NCI-H345 (cell line): ENCODE measurements at places on chromosomes 5 and 9.

GRCh38 chr9:123169926-123170325, 98.5 kb downstream of the STRBP start:
- DNase-seq, result no peak

- no peak for DNase-seq
These were observed 160.1 kb upstream of the DAB2 start for GRCh38 chr5:39584927-39585326.

DNA sequence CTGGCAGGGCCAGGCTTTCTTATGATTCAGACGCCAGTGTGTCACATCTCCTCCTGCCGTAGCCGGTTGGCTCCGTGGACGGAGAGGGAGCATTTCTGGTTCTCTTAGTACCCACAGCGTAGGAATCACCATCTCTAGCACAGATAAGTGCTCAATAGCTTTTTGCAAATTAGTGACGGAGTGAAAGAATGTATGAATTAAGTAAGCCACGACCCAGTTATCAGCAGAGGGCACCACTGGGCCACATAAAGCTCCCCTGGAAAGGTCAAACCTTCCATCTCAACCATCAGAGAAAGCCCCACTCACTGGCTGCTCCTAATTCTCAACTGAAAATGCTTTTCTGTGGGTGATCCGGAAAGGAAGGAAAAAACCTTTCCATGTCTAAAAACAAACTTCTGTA, 317.0 kb upstream of the ADCY2 start:
- peak; percentile 34 for DNase-seq

DNA sequence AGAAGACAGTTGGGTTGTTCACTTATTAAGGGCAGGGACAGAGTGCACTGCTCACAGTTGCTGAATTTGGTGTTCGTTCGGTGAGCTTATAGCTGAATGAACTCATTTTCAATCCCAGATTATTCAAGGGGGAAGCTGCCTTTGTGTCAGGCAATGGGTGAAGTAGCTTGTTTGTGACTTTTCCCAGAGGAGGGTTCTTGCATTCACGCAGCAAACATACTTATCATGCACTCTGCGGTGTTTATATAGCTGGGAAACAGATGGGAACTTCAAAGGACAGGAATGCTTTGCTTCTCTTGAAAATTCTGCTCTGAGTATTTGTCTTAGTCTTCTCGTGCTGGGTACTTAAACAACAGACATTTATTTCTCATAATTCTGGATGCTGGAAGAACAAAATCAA, 64.7 kb upstream of the ABCA1 start:
- DNase-seq, result peak; percentile 79

GRCh38 chr5:1118231-1118698, 6.4 kb upstream of the SLC12A7 start:
- peak; percentile 81 for DNase-seq

DNA sequence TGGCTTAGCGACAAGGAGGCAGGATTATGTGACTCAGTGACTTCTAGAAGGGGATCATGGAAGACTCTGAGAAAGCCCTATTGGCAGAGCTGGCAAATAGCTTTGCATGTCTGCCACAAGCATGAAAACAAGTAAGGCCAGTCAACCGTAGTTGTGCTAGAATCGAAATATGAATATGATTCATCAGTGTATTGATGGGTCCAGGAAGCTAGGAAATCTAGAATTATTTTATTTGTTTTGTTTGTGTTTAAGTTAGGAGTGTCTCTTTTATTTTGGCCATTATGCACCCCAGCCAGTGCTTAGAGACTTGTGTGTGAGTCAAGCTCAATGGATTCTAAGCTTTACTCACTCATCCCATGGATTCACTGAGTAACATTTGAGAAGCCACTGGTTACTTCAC, 3.8 kb upstream of the ITGA2 start:
- DNase-seq, result no peak

DNA sequence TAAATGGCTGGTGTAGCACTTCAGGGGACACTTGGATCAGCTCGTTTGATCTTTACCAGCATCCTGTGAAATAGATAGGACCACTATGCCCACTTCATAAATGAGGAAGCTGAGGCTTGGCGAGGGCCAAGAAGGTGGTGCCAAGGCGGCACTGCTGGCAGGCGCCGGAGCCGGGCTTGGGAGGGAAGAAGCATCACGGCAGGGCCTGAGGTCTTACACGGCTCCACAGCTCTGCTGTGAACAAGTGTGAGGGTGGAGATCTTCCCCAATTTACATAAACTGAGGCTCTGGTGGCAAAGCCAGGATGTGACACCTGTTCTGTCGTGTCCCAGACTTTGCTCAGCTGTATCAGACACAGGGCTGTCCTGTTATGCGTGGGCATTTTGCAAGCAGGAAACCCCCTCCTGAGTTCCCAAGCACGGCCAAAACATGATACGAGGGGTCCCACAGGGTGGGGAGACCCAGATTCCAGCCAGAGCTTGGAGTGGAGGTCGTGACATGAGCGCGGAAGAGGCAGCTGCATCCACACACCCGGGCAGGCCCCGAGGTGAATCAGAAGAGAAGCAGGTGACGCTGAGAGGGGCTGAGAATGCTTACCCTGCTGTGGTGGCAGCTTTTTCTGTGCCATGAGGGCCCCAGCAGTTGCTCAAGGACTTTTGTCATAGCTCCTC, 117.5 kb upstream of the BOD1 start:
- DNase-seq, result peak; percentile 26

GRCh38 chr5:162209005-162209605, 141.5 kb downstream of the GABRG2 start:
- DNase-seq, result no peak

GRCh38 chr9:131473198-131473885, 29.4 kb upstream of the POMT1 start:
- DNase-seq, result no peak

- DNase-seq, result no peak
These were observed 11.4 kb upstream of the MATR3 start for GRCh38 chr5:139282197-139282557.

DNA sequence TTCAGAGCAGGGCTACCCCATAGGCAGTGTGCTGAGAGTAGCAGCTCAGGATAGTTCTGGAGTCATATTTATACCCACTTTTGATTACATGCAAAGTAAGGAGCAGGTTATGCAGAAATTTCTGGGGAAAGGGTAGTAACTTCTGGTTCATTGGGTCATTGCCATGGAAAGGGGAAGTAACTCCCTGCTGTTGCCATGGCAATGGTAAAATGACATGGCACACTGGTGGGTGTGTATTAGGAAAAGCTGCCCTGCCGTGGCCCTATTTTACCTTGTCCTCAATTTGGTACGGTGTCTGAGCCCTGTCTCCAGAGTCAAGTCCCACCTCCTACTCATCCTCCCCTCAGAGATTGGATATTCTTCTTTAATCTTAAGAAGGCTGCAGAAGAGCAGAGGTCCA, 526.7 kb upstream of the TYRP1 start:
- DNase-seq, result no peak

GRCh38 chr5:174165406-174165805, 119.9 kb downstream of the NSG2 start:
- no peak for DNase-seq

- no peak for DNase-seq
These were observed 256.5 kb downstream of the SEC61B start for GRCh38 chr9:99478469-99479027.

DNA sequence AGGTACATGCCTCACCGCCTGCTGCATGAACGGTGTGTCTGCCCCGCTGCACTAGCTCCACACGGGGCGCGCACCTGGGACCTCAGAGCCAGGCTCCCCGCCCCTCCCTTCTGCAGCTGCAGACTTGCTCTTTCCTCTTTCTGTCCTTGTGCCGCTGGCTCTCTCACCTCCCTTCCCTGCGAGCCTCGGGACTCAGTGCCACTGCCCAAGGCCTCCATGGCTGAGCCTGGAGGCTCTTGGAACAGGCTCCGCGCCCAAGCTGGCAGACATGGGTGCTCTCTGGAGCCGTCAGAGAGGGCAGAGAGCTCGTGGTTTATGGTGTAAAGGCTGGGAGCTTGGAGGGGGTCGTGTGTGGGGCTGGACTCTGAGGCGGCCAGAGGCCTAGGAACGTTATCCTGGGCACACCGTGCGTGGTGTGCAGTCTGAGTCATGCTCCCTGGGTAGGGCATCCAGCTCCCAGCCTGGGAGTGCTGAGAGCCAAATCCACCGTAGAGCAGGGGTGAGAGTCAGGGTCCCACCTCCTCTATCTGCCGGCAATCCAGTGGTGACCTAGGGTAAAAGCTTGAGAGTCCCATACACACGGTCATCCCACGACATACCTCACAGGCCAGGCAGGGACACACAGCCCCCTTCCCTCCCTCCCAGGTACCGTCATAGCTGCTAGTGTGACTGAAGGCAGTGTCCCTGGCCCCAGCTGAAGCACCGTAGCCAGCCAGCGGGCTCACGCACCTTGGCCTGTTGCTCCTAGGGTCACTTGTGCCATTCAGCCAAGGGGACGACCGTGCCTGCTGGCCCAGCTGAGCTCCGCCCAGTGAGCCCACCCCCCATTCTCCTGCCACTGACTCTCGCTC, 22.4 kb downstream of the GOLGA2 start:
- no peak for DNase-seq

GRCh38 chr5:1009359-1010180, 968 bp downstream of the NKD2 start:
- no peak for DNase-seq

GRCh38 chr9:129839324-129840023, 4.2 kb downstream of the USP20 start:
- no peak for DNase-seq

DNA sequence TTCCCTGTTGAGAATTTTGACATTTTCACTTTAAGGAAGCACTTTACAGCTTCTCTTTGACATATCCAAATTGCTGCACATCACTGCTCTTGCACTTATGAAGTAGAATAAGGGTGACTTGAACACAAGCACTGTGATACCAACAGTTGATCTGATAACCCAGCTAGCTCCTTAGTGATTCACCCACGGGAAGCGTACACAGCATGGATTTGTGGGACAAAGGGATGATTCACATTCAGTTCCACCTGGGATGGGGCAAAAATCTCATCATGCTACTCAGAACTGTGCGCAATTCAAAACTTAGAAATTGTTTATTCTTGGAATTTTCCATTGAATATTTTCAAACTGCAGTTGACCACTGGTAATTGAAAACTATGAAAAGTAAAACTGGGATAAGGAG, 1565.5 kb upstream of the CDH9 start:
- DNase-seq, result no peak

- DNase-seq, result no peak
These were observed 17.6 kb downstream of the CD180 start for GRCh38 chr5:67178966-67179365.

GRCh38 chr5:36177715-36178523, 26.0 kb downstream of the SKP2 start:
- DNase-seq, result peak; percentile 13

DNA sequence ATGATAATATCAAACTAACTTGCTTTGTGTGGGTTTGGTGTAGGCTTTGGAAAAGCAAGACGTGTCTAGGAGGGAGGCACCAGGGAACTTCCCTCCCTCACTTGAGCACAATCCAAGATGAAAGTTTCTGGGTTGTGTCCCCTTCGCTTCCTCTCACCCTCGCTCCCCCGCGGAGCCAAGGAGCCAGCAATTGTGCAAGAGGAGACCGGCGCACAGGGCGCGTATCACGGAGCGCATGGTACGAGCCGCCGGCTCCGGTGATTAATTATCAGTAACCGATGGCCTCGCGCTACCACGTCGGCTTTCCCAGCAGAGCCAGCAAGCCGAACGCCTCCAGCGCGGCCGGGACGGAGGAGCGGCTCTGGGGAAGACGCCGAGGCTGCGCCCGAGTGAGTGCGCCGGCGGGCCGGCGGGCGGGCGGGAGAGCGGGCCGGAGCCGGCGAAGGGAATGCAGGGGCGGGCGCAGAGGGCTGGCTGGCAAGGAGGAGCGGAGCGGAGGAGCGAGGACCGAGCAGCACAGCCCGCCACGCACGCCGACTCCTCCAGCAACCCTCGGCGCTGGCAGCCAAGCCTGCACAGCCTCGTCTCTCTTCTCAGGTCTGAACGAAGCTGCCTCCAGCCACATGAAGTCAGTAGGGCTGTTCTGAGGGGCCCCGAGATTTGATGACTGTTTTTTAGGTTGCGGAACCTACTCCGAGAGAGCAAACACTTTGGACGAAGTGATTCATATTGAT, 143.6 kb downstream of the BNC2 start:
- DNase-seq, result peak; percentile 76

- DNase-seq, result no peak
These were observed 14.7 kb downstream of the SNX2 start for GRCh38 chr5:122789461-122790171.

- no peak for DNase-seq
These were observed 24.2 kb upstream of the ANKRD33B start for GRCh38 chr5:10539687-10539998.

DNA sequence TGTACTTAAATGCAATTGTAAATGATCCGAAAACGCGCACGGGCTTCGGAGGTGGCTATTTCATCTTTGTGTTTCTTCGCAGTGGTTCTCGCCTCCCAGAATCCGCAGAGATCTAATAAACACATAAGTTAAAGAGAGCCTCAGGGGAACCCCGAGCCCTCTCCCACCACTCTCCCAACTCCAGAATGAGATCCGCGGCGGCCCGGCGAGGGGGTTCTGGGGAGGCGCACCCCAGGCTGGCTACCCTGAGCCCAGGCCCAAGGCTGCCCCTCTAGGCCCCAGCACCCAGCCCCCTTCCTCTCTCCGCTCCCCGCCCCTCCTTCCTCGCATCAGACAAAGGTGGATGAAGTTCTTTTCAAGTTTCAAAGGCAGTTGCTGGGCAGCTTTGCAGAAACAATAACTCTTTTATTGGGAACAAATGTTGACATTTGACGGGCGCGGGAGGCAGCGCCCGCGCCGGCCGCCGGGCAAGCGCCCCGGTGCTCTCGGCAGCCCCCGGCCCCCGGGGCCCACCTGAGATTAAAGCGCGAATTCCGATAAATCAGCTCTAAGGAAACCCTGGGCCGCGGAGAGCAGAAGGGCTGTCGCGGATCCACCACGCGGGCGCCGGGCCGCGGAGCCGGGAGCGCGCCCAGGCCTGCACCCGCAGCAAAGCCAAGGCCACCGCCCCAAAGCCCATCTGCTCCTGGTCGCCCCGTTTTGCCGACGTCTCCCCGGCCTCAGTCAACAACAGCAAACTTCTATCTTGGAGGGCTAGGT, 8.4 kb downstream of the IRX2 start:
- no peak for DNase-seq

GRCh38 chr5:11319836-11320580, 559.0 kb upstream of the DAP start:
- no peak for DNase-seq

- DNase-seq, result no peak
These were observed 8.4 kb downstream of the SEMA6A start for GRCh38 chr5:116566251-116566650.

GRCh38 chr9:112496074-112496722, 9.6 kb downstream of the KIAA1958 start:
- DNase-seq, result no peak

GRCh38 chr9:109064963-109065702, 51.8 kb upstream of the CTNNAL1 start:
- DNase-seq, result no peak

DNA sequence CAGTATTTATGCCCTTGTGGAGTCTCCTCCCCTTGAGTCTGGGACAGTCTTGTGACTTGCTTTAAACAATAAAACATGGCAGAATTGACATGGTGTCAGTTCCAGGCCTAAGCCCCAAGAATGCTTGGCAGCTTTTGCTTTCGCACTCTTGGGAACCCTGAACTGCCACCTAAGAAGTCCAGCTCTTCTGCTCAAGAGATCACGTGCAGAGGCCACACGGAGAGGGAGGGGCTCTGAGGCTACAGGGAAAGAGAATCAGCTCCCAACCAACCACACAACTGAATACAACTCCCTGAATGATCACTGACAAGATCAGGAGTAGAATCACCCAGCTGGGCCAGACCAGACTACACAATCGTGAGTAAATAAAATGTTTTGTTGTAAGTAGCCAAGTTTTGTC, 97.6 kb downstream of the MED27 start:
- DNase-seq, result no peak
